CD4-positive, alpha-beta T cell treated with Interleukin-4 for 4 hours (primary cell): ENCODE measurements at places on chromosomes 13 and 19.
A peak's percentile ranks its signal among the peaks of the same experiment; 100 is the strongest.

DNA sequence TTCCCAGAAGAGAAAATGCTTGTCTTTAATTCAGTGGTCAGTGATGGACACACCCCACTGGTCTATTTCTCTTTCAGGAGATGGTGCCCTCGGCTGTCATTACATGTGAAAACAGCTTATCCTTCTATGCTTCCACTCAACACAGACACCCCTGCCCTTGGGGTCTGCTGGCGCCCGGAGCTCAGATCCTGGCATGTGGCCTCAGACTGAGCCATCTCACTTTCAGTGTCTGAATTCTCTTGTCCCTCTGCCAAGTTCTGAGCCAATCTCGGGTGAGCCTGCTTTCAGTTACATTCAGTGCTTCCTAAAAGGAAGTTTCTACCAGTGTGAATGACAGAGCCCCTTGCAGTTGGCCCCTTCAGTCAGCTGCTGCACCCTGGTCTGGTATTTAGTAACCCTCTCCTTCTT, 293.6 kb downstream of the DNAJC15 start:
- DNase-seq, result no peak

- DNase-seq, result no peak
Measured at GRCh38 chr19:5298471-5298901, 42.1 kb downstream of the PTPRS start.

DNA sequence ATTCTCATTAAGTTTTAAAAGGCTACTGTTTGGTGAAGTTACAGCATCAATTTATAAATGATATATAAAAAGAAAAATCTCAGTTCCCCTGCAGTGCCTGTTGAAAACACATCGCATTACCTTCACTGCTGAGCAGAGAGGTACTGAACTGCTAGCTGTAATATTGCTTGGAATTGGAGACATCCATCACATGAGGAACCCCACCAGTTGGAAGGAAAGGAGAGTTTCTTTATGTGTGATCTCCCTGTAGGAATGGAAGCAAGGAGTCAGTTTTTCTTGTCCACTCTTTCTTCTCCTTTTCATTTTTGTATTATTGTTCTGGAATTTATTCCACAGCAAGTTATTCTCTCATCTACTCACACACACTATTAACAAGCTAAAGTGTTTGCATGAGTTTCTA, 1586.0 kb upstream of the PRR20A start:
- no peak for DNase-seq

DNA sequence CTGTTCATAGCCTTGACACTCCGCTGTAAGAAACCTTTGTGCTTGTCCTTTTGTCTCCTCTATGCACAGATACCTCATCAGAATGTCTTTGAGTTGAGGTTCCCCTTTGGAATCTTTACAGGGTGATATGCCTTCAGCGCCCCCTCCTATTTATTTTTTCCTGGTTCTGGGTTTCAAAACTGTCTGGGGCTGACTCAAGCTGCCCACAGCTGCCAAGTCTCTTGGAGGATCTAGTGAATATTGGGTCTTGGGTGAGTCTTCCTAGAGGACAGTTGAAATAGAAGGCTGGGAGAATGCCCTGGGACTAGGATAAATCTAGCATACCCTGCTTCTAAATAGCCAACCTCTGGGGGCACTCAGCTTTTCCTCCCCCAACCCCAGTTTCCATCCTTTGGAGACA, 930 bp downstream of the ZNF136 start:
- no peak for DNase-seq

GRCh38 chr13:44393391-44393790, 19.8 kb downstream of the SERP2 start:
- DNase-seq, result no peak

GRCh38 chr13:38440666-38441065, 91.0 kb downstream of the UFM1 start:
- DNase-seq, result no peak

DNA sequence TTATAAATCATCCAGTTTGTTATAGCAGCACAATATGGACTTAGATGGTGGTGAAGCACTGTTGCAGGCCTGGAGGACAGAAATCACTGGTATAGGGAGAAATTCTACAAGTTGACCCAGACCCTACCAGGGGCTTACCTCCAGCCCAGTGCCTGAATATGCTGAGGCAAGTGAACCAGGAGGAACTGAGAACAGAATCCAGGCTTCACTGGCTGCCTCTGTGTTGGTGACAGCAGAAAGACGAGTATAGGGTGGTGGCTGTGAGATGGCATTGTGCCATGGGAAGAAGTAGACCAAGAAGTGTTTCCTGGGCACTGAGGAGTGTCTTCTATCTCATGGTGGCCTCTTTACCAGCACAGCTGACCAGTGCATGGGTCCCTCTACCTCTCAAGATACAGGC, 15.9 kb upstream of the EID2 start:
- DNase-seq, result no peak

DNA sequence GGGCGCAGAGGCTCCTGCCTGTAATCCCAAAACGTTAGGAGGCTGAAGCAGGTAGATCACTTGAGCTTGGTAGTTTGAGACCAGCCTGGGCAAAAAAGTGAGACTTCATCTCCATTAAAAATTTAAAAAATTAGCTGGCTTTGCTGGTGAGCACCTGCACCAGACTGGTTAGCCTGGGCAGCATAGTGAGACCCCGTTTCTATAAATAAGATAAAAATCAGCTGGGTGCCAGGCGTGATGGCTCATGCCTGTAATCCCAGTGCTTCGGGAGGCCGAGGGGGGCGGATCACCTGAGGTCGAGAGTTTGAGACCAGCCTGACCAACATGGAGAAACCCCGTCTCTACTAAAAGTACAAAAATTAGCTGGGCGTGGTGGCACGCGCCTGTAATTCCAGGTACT, 32.4 kb downstream of the DPRX start:
- DNase-seq, result no peak

DNA sequence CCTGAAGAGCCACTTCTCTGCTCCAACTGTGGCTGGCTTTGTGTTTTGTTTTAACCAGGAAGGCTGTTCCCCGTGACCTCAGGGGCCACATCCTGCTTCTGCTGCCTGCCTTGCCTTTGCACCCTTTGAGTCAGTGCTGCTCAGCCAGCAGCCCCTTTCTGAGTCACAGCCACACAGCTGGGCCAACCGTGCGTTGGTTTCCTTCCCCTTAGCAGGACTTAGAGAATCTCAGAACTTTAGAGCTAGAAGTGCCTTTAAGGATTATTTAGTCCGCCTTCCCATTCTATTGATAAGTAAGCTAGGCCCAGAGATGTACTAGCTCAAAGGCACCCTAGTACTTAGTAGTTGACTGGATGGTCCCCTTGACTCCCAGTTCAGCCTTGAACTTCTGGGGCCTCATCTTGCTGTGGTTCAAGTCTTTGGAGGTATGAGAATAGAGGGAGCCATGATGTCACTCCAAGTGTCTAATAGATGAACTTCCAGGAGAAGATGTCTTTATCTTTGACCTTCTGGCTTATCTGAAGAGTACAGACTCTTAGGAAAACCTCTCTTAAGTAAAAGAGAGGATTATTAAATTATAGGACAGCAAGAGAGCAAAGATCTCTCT, 8.0 kb downstream of the RGCC start:
- peak; percentile 94 for DNase-seq

DNA sequence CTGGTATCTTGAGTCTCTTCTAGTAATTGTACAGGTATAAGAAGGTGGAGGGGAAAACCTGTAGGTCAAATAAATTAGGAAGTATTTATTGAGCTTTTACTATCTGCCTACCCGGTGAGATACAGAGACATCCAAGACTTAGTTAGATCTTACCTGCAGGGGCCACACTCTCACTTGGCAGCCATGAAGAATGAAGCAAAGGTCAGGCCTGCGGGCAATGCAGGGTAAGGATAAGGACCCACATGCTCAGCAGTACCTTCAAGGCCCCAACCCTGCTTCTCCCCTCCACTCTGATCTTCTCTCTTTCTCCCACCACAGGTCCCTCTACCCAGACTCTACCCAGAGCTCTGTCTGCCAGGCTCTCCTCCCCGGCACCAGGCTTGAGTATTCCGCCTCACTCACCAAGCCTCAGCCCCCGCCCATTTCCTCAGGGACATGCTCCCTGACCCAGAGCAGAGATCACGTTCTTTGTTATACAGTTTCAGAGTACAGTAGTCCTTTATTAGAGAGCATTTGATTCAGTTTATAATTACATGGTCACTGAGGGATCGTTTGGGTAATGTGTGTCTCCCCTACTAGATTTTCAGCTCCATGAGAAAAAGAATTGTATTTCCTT, 18.9 kb upstream of the CLDN10 start:
- no peak for DNase-seq

GRCh38 chr19:48479686-48480085, 10.5 kb downstream of the CYTH2 start:
- DNase-seq, result no peak

GRCh38 chr19:18710996-18711751, 27.7 kb downstream of the CRTC1 start:
- DNase-seq, result no peak

DNA sequence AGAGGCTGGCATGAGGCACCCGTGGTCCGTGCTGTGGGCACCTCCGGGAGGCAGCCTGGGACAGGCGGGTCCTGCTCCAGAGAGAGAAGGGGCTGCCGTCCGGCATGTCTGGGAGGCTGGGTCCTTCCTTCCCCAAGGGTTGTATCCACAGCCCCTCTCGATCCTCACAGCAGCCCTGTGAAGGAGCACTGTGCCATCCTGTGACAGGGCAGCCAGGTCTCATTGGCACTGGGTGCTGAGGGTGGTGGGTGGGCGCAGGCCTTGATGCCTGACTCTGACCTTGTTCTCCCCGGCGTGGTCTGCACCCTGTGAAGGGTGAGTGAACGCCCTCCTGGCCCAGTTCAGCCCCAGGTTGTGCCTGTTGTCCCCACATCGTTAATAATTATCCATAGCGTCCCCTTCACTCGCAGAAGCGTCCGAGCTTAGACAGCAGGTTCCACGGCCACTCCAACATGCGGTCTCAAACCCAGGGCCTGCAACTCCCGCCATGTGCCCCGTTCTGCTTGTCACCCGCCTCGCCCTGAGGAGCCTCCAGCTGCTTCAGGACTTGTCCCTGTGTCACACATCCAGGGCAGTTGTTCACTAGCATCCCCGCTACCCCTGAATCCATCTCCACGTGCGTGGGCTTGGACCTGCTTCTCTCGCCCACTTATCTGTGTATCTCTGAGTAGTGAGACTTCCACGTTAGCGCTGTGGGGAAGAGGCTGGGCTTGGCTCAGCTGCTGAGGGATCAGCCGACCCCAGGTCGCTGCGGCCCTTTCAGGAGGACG, 10.6 kb downstream of the ATP11A start:
- DNase-seq, result no peak

GRCh38 chr13:75968103-75968838, 332.1 kb downstream of the LMO7 start:
- DNase-seq, result no peak

GRCh38 chr13:30147015-30147414, 160.3 kb downstream of the KATNAL1 start:
- DNase-seq, result no peak

DNA sequence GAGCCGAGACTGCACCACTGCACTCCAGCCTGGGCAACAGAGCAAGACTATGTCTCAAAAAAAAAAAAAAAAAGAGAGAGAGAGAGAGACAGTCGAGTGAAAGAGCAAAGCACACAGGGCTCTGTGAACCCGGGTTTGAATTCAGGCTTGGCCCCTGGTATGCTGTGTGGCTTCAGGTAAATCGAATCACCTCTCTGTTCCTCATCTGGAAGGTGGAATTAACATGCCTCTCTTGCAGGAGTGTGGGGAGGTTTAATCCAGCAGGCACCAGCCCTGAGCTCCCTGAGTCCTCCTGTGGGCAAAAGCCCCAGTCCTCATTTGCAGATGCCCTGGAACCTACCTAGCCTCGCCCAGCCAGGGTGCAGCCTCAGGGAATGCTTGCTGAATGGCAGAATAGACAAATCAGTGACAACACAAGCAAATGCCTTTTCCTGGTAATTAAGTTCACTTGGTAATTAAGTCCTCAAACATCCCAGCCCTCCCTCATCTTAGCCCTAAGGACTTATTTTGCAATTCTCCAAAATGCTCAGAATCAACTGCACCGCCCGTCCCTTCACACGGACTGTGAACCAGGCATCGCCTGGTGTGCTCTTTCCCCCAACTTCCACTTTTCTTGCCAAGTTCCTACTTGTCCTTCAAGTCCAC, 4.6 kb upstream of the ZNRF4 start:
- DNase-seq, result no peak

- peak; percentile 15 for DNase-seq
Measured at GRCh38 chr13:109778102-109778542, 8.3 kb downstream of the IRS2 start.

- DNase-seq, result no peak
Measured at GRCh38 chr13:109744512-109745051, 41.8 kb downstream of the IRS2 start.

DNA sequence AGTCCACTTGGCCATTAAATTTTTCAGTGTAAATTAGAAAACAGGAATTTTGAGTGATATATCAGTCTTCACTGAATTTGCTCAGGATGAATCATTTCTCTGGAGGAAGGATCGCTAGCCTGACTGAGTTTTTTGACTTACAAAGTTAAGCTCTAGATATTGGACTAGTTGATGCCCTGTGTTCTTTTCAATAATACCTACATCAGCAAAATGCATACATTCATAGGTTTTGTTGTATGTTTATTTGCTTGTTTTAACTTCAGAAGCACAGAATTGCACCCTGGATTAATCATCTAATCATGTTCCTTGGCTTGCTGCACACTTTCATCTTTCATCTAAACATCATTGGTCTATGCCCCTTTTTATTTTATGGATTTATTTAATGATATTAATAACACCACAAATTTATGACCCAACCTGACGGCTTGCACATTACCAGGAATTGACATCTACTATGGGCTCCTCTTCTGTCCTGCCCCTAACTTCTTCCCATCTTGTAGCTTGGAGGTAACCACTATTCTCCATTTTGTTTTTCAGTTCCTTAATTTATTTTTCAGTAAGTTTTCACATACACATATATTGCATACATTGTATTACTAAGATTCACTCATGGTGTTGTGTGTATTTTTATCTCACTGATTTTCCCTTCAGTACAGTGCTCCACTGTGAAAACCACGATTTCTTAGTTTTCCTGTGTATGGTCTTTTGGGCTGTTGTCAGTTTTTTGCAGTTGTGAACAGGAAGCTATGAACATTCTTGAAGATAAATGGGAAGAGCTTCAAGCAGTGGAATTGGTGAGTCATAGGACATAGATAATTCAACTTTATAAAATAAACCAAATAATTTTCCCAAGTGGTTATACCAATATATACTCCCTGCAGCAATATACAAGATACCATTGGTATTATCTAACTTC, 23.3 kb downstream of the COMMD6 start:
- no peak for DNase-seq
